ENCODE measurements at places on chromosomes 11 and 22.
A peak's percentile ranks its signal among the peaks of the same experiment; 100 is the strongest.

DNA sequence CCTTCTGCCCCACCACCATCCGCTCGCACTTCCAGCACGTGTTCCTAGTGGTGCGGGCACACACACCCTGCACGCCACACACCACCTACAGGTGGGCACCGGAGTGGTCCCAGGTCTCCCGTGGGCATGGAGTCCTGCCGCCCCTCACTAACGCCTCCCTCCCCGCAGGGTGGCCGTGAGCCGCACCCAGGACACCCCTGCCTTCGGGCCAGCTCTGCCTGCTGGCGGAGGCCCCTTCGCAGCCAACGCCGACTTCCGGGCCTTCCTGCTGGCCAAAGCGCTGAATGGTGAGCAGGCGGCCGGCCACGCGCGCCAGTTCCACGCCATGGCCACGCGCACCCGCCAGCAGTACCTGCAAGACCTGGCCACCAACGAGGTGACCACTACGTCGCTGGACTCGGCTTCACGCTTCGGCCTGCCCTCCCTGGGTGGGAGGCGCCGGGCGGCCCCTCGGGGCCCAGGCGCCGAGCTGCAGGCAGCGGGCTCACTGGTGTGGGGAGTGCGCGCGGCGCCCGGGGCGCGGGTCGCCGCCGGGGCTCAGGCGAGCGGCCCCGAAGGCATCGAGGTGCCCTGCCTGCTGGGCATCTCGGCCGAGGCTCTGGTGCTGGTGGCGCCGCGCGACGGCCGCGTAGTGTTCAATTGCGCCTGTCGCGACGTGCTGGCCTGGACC is 8.5 kb downstream of the SIPA1 start:
- DNase-seq: no peak

GRCh38 chr11:99814021-99814420 is 793.3 kb downstream of the CNTN5 start:
- DNase-seq: no peak

DNA sequence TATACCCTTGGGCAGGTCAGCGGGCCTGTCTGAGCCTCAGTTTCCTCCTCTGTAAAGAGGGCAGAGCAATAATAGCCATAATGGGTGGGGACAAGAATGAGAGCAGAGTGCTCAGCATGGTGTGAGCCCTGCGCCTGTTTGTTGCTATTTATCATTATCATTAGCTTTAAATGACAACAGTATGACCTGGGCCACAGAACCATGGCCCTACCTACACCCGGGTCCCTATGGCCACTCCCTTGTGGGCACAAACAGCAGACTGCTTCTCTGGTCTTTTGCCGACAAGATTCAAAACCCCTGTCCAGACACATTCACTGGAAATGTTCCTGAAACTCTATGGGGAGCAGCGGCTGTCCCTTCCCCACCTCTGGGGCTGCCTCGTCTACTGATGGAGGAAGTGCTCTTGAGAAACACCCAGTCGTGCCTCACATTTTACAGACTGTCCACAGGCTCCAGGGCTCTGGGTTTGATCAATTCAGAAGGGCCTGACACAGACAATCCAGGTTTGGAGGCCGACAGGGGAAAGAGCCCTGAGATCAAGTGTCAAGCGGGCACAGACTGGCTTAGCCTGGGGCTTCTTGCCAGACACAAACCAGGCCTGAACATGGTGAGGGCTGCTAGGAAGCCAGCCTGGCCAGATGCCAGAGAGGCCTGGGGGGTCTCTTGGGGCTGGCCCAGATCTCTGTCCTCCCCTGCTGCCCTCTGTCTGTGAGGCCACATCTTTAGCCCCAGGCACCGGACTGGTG is 112.5 kb upstream of the CD82 start:
- DNase-seq: no peak

- DNase-seq: no peak
These were observed 1188.6 kb upstream of the TENM4 start for GRCh38 chr11:80629466-80629865.

- no peak for DNase-seq
These were observed 4.1 kb upstream of the NR1H3 start for GRCh38 chr11:47253660-47254059.

DNA sequence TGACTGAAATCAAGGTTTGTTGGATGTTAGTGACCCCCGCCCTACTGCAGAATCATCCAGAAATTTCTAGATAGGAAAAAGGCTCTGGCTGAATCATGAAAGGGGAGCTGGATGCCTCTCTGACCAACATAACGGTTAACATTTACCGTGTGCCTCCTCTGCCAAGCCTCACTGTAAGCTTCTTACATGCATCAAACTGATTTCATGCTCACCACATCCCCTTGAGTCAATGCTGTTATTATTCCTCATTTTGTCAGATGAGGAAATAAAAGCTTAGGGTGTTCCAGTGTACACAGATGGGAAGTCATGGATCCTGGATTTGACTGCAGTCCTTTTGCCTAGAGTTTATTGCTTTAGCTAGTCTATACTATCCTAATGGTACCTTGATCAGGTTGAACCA is 5.9 kb upstream of the HMOX1 start:
- no peak for DNase-seq

DNA sequence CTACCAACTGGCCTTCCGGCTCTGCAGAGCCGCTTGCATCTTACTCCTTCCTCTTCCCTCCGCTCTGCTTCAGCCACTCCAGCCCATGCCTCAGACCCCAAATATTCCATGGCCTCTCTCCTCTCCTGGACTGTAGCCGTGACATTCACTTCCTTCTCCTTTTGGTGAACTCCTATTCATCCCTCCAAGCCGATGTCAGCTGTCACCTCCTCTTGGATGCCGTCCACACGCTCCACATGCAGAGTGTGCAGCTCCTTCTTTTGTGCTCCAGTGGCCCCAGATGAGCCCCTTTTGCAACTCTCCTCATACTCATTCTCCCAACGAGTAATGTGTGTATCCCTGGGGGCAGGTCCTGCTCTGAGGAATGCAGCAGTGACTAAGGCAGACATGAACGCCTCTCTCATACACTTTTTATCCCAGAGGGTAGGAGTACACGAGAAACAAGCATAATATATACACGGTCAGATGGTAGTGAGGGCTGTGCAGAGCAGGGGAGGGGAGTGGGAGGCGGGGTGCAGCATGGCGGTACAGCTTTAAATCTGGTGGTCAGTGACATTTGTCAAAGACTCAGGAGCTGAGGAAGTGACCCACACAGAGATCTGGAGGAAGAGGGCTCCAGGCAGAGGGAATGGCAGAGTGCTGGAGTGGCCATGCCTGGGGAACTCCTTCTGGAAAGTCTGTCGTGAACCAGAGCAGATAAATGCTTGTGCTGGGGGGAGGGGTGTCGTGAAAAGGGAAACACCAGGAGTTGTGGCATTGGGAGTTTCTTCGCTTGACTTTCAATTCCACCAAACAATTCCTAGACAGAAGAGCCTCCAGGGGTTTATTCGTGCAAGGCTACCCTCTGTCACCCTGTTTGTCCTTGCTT is 83.8 kb upstream of the ATXN10 start:
- DNase-seq: no peak

DNA sequence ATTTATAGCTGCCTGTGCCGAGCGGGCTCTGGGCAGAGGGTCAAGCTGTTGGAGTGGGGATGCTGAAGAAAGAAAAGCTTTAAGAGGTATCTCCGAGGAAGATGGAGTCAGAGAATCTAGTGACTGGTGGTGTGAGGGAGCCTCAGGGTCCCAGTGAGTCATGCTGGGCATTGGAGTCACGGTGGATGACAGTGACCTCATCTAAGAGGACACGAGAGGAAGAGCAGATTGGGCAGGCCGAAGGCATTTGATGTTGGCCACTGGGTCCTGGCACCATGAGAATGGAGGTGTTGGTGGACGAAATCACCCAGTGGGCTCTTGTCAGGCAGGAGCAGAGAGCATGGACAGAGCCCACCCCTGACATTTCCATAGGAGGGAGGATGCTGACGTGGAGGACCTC is 68.4 kb downstream of the TBC1D22A start:
- DNase-seq: no peak

- DNase-seq: no peak
These were observed 59.8 kb downstream of the C11orf91 start for GRCh38 chr11:33640730-33641371.

DNA sequence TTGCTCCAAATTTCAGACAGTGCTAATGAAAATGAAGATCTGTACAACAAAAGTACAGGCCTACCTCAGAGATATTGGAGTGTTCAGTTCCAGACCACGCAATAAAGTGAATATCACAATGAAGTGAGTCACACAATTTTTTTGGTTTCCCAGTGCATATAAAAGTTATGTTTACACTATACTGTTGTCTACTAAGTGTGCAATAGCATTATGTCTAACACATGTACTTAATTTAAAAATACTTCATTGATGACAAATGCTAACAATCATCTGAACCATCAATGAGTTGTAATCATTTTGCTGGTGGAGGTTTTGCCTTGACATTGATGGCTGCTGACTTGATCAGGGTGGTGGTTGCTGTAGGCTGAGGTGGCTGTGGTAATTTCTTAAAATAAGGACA is 60.6 kb upstream of the E2F8 start:
- DNase-seq: no peak

- DNase-seq: no peak
These were observed at the start of gene C11orf16 for GRCh38 chr11:8932564-8933180. Gene C11orf16, minus strand, starts transcription at chr11:8932947. Its CDS starts 639 bp downstream, at chr11:8932308.

- peak; percentile 58 for DNase-seq
These were observed 25.7 kb upstream of the HMGXB4 start for GRCh38 chr22:35231585-35232084.

- no peak for DNase-seq
These were observed 325.4 kb downstream of the JRKL start for GRCh38 chr11:96715208-96715607.

- no peak for DNase-seq
These were observed 5.1 kb downstream of the KRTAP5-7 start for GRCh38 chr11:71532036-71532610.

GRCh38 chr11:132054822-132055221 is 684.4 kb downstream of the NTM start:
- DNase-seq: no peak

GRCh38 chr22:28438183-28438768 is 241.4 kb downstream of the TTC28 start:
- no peak for DNase-seq

- no peak for DNase-seq
These were observed 7.8 kb downstream of the DNAJB13 start for GRCh38 chr11:73958521-73959141.

GRCh38 chr11:111124724-111125123 is 120.8 kb upstream of the POU2AF2 start:
- DNase-seq: no peak

DNA sequence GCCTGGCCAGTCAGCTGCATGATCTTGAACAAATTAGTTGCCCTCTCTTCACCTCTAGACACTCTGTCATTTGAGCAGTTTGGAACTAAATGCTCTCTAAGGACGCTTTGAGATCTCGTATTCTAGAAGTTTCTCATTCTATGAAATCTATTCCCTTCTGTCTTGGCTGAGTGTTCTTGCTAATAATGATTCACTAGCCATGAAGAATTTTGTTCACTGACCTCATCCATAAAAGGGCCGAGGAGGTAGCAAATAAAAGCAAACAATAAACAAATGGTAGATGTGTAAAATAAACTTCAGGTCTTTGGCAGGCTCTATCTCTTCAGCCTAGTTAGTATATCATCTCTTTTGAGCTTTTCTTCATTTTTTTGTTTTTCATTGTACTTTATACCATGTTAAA is 76.6 kb downstream of the USP35 start:
- no peak for DNase-seq

- DNase-seq: no peak
These were observed 10.7 kb downstream of the TMEM138 start for GRCh38 chr11:61372659-61373420.

- no peak for DNase-seq
These were observed 54.6 kb downstream of the CHRDL2 start for GRCh38 chr11:74676596-74676995.

DNA sequence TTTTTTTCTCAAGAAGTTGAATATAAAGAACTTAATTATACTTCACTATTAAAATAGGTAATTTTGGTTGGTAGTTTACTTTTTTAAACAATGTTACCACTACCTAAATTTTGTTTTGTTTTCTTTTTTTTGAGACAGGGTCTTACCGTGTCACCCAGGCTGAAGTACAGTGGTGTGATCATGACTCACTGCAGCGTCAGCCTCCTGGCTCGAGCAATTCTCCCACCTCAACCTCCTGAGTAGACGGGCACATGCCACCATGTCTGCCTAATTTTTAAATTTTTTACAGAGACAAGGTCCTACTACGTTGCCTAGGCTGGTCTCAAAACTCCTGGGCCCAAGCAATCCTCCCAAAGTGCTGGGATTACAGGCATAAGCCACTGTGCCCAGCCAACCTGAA is 17.6 kb downstream of the SPCS2 start:
- DNase-seq: no peak

DNA sequence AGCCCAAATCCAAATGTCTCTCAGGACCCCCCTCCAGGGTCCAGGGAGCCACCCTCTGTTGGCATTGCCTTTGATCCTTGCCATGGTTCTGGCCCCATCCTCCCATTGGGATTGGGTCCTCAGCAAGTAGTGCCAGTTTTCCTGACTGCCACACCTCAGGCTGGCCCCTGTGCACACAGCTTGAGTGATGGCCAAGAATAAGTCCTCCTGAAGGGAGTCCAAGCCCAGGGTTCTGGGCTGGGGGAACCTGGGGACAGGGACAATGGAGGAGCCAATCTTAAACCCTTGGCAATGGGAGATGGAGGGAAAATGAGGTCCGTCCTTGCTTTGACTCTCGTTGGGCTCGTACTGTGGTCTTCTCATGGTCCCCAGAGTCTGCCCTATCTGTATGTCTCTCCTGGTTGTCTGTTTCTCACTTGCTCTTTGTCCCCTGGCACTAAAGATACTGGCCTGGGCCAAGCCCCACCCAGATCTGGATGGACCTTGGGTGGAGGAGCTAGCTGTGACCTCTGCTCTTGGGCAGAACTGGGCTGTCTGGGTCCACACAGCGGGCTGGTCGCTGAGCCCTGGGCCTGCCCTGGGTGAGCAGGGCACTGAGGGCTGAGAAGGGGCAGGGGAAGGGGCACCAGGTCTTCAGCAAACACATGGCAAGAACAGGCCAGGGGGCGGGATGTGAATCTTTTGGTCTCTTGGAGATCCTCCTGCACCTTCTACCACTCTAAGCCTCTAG is 2.9 kb downstream of the SOX10 start:
- no peak for DNase-seq

DNA sequence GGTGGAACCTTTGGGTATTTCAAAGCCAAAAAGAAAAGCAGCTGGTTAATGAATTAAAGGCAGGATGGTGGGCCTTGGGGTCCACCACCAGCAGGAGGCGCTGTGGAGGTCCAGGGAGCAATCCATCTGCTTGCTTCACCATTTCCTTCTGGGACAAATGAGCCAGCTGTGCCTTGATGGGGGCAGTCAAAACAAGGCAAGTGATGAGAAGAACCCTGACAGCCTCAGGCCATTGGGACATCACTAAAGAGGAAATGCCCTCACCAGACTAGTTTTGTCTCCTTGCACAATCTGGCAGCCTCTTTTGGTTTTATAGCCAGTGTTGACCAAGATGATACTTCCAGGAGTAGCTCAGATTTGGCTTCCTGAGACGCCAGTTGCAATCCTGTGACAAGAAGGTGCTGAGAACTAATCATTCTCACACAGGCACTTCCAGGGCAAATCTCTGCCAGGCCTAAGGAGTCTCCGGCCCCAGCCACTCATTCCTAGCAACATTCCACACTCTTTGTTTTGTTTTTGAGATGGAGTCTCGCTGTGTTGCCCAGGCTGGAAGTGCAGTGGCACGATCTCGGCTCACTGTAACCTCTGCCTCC is 38.2 kb upstream of the WEE1 start:
- peak; percentile 64 for DNase-seq

Measured in activated T-helper 9 cell treated with anti-CD3 and anti-CD28 coated beads, Interleukin-2, amount 50 U/mL, for 16 hours (primary cell).